Activated naive CD8-positive, alpha-beta T cell treated with anti-CD3 and anti-CD28 coated beads, Interleukin-2, amount 10 ng/mL, durations not matched to agents 7 days and 5 days (primary cell): ENCODE measurements at places on chromosomes 4 and X.
A peak's percentile ranks its signal among the peaks of the same experiment; 100 is the strongest.

- DNase-seq: no peak
- H3K36me3 ChIP-seq: peaks cover 4% of the 10 kb centered on the region
- H3K27me3 ChIP-seq: no peaks in the 10 kb centered on the region
- H3K4me1 ChIP-seq: peaks cover 48% of the 10 kb centered on the region
These were observed 47.0 kb downstream of the PRPS1 start for GRCh38 chrX:107675365-107675654.

GRCh38 chr4:122766950-122767349 lies 34.4 kb downstream of the BBS12 start:
- peaks cover 2% of the 10 kb centered on the region for H3K27me3 ChIP-seq
- no peaks in the 10 kb centered on the region for H3K36me3 ChIP-seq
- peaks cover 17% of the 10 kb centered on the region for H3K4me1 ChIP-seq

- H3K27ac ChIP-seq: no peak overlapping the region
These were observed 17.7 kb upstream of the CENPU start for GRCh38 chr4:184751585-184751956.

GRCh38 chr4:155565776-155566175 lies 100.9 kb upstream of the GUCY1A1 start:
- H3K4me1 ChIP-seq: no peaks in the 10 kb centered on the region
- H3K4me3 ChIP-seq: no peak overlapping the region
- H3K27me3 ChIP-seq: peaks cover 5% of the 10 kb centered on the region
- no peaks in the 10 kb centered on the region for H3K36me3 ChIP-seq
- no peak overlapping the region for H3K27ac ChIP-seq

DNA sequence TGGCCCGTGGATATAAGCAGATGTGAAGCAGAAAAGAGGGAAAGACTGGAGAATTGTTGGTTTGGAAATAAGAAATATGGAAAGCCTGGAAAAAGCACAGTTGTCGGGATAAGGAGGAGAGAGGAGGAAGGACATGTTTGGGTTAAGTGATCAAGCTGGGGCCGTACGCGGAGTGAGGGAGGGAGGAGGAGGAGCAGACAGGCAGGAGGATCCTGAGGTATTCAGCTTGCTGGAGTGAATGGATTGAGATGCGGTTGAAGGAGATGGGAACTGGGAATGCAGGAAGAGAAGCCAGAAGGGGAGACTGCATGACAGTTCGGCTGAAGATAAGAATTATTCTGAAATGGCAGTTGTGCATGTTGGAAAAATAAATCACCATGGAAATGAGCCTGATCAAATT lies 21.2 kb downstream of the ZFP42 start:
- H3K4me3 ChIP-seq: no peak overlapping the region
- H3K4me1 ChIP-seq: no peaks in the 10 kb centered on the region
- H3K27me3 ChIP-seq: no peaks in the 10 kb centered on the region
- H3K27ac ChIP-seq: no peak overlapping the region
- no peak for DNase-seq

DNA sequence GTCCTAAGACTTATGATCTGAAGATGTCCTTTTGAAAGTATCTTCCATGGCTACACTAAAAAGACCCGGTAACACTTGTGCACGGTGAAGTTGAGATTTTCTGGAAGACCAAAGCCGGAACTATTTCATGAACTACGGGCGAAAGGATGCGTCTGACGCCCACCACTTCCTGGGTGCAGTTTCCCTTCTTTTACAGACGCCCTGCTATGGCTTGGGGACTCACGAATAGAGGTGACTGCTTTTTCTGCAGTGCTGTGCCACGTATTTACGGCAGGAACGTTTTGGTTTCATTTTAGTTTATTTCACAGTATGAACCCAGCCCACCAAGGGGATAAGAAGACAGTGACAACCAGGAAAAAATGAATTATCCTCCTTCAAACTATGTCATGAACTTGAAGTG lies 180.4 kb downstream of the AFAP1 start:
- DNase-seq: no peak
- H3K4me1 ChIP-seq: peaks cover 10% of the 10 kb centered on the region
- no peaks in the 10 kb centered on the region for H3K36me3 ChIP-seq
- peak overlapping the region; percentile 92 for H3K27ac ChIP-seq

DNA sequence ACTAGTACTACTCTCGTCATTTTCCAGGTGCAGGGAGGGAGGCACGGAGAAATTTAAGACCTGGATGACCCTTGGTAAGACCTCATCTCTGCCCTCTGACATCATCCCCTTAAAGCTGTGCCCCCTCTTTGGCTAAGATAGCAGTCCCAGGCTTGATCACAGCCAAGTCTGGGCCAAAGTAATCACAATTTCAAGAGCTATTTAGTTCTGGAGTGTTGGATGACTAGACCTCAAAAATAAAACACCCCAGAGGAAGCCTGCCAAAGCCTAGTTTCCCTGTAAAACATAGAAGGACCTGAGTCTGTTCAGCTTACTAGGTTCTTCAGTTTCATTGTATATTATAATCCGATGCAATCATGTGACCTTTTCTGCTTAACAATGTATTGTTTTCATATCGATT lies 144.6 kb upstream of the ARHGEF9 start:
- no peak overlapping the region for H3K27ac ChIP-seq
- H3K4me3 ChIP-seq: no peak overlapping the region
- no peaks in the 10 kb centered on the region for H3K4me1 ChIP-seq
- H3K36me3 ChIP-seq: no peaks in the 10 kb centered on the region
- H3K27me3 ChIP-seq: no peaks in the 10 kb centered on the region

GRCh38 chr4:72531768-72532290 lies 37.2 kb downstream of the ADAMTS3 start:
- no peak overlapping the region for H3K4me3 ChIP-seq
- no peak for DNase-seq
- H3K36me3 ChIP-seq: no peaks in the 10 kb centered on the region
- no peaks in the 10 kb centered on the region for H3K27me3 ChIP-seq

GRCh38 chr4:142817442-142817841 lies 28.7 kb downstream of the INPP4B start:
- peaks cover 16% of the 10 kb centered on the region for H3K4me1 ChIP-seq
- H3K36me3 ChIP-seq: peaks cover 4% of the 10 kb centered on the region
- H3K4me3 ChIP-seq: peak overlapping the region; percentile 48
- no peak for DNase-seq

GRCh38 chr4:5355846-5356245 lies 304.6 kb downstream of the STK32B start:
- no peaks in the 10 kb centered on the region for H3K36me3 ChIP-seq
- no peak overlapping the region for H3K4me3 ChIP-seq
- DNase-seq: no peak
